Activated T-helper 1 cell treated with Interleukin-2 at 50 U/mL for 16 hours (primary cell): ENCODE measurements at places on chromosomes 7 and 10.

DNA sequence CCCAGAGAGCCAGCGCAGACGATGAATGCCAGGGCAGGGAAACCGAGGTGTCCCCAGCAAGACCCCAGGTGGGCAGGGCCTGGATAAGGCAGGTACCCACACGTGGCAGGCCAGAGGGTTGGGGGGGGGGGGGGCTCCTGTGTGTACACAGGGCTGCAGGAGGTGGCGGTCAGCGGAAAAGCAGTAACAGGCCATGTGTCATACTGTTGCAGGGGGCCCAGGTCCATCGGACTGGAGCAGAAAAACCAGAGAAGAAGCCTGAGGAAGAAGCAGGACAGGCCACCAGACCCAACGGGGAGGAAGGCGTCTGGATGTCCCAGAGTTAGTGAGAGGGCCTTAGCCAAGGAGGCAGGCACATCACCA is 116.3 kb downstream of the MAD1L1 start:
- no peak for DNase-seq

GRCh38 chr7:80524693-80525092 is 12.8 kb upstream of the GNAT3 start:
- DNase-seq, result no peak

DNA sequence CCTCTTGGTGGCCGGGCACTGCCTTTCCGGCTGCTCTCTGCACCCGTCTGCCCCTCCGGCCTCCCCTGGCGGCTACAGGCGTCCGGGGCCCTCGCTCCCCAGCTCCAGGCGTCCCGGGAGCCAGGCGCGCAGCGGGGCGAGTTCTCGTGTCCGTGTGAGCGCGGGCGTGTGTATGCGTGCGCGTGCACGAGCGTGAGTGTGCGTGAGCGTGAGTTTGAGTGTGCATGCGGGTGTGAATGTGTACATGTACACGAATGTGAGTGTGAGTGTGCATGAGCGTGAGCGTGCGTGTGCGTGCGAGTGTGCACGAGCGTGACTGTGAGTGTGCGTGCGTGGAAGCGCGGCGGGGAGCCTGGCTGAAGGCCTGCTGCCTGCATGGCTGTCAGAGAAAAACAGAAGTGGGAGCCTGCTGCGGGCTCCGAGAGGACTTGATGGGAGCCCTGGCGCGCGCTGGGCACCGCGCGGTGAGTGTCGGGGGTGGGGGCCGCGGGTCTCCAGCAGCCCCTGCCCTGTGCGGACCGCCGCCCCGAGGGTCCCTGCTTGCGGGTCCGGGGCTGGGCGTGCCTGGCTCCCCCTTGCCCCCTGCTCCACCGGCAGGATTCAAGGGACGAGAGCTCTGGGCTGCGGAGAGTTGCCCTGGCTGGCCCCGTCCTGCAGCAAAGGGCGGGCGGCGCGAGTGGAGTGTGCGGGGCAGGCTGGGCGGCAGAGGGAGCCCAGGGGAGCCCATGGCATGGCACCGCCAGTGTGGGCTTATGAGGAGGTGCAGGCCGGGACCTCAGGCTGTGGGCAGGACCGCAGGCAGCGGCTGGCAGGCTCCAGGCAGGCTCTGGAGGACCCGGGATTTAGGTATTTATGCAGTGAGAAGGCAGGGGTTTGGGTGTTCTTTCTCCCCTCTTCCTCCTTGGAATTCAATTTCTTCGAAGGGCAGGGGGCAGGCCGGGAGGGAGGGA is 75.8 kb upstream of the EN2 start:
- DNase-seq, result no peak

- no peak for DNase-seq
Observed at GRCh38 chr7:85602196-85602595, 415.3 kb upstream of the SEMA3D start.

GRCh38 chr10:117417196-117417595 is 42.0 kb upstream of the PDZD8 start:
- DNase-seq, result no peak

- no peak for DNase-seq
Observed at GRCh38 chr7:40538281-40538680, 403.5 kb downstream of the SUGCT start.

DNA sequence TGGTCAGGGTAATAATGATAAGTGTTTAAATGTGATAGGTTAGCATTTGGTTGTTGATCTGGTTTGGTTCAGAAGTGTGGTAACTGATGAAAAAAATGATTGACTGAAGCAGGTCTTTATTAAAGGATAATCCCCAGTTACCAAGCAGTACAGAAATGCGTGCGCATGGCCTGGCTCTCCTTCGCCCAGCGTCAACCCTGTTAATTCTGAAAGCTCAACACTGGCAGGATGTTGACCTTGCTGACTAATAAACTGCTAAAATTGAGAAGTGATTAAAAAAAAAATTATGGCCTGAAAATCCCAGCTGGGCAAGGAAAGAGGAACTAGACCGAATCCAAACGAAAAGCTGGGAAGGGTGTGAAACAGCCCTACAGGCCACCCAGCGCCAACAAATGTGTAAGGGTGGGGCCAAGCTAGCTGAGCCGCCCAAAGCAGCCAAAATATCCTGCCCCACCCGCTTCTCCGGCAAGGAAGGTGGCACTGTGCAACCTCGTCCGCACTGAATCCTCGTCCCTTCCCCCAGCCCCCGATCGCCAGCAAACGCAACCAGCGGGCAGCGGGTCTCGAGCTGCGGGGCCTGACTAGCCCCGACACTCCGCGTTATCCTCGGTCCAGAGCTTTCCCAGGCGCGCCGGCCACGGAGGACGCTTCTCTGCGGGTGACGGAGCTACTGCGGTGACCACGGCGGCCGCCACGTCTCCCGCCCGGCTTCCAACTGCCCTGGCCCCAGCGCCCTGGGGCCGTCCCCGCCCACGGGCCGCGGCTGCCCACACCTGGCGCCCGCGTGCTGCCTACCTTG is 561 bp downstream of the SHTN1 start:
- DNase-seq, result no peak

DNA sequence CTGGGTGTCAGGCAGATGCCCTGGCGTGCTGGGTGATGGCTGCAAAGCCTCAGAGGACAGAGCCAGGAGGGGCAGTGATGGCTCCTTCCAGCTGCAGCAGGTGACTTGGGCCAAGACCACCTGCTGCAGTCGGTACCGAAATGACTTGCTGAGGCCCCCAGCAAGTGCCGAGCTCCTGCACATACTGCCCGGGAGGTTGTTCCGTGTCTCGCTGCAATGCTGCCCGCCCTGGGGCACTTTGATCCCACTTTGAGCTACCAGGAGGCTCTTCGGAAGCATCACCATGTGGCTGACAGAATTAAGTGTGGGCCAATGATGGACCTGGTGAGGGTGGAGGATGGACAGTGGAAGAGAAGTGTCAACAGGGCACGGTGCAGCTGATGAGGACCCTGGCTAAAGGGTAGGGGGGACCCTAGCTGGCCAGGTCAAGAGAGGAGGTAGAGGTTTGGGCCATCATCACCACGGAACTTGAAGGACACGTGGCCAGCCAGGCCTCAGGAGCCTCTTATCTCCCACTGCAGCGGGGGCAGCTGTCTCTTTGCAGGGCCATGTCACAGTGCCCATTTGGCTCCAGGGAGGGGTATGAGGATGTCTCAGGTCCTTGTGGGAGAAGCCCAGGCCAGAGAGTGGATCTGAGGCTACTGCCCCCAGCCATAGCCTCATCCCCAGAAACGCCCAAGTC is 51.1 kb upstream of the NANOS1 start:
- DNase-seq, result no peak

DNA sequence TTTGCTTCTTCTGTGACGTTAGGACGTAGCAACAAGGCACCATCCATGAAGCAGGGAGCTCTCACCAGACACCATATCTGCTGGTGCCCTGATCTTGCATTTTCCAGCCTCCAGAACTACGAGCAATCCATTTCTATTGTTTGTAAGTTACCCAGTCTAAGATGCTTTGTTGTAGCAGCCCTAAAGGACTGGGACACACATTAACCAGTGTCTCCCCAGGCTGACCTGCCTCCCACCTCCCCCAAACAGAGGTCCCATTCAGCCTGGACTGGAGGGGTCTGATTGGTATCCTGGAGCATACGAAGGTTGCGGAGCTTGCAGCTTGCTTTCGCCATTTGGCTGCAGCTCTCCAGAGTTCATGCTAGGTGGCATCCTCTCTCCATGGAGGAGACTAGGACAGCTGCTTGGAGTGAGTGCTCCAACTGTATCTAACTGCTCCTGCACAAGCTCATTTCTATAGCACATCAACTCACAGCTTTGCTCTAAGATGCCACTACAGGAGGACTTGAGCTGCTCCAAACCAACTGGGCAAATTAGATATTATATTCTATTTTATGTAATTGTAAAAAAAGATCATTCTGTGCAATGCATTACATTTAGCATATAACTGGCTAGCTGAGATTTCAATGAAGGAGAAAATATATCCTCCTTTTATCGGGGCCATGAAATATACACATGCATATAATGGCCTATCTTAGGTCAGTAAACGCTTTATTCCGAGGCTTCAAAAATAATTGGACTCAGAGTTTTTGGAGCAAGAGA is 8.0 kb upstream of the GRK5 start:
- DNase-seq, result no peak

GRCh38 chr7:8500286-8500685 is 66.9 kb downstream of the NXPH1 start:
- no peak for DNase-seq

- no peak for DNase-seq
Observed at GRCh38 chr7:101820703-101821102, 3.3 kb downstream of the CUX1 start.

DNA sequence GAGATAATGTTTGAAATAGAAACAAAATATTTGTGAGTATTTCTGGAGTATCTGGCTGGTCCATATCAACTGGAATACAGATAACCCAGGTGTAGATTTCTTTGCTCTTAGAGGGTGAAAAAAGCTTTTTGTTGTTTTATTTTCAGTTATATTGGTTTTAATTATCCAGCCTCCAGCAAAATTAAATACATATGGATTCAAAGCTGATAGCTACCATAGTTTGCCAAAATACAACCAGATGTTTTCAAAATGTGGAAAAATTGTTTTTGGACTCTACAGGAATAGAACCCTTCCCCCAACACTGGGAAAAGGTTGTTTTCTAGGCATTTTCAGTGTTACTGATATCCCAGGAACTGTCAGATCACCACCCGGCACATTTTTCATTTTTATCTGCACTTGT is 30.1 kb downstream of the LRRC17 start:
- DNase-seq, result no peak

DNA sequence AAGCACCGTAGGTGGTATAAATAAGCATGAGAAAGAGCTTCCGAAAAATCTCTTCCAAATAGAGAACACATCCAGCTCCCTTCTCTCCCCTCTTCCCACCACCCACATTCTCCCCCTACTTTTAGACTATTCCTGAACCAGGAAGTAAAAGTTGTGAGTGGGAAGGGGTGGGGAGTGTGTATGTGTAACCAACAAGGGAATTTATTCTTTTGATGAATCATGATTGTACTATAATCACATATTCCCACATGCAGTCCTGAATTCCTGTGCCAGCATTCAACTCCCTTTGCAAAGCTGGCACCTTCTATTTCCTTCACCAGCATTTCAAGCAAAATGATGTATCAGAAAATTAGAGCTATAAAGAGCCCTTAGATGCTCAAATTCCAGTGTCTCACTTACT is 230.6 kb upstream of the CHRM2 start:
- no peak for DNase-seq

- DNase-seq, result no peak
Observed at GRCh38 chr7:41439515-41439879, 263.4 kb downstream of the INHBA start.

GRCh38 chr7:4156190-4156589 is 525.9 kb upstream of the FOXK1 start:
- no peak for DNase-seq

GRCh38 chr10:18238870-18239485 is 98.8 kb downstream of the CACNB2 start:
- no peak for DNase-seq

GRCh38 chr10:35735412-35735811 is 93.3 kb upstream of the FZD8 start:
- no peak for DNase-seq

DNA sequence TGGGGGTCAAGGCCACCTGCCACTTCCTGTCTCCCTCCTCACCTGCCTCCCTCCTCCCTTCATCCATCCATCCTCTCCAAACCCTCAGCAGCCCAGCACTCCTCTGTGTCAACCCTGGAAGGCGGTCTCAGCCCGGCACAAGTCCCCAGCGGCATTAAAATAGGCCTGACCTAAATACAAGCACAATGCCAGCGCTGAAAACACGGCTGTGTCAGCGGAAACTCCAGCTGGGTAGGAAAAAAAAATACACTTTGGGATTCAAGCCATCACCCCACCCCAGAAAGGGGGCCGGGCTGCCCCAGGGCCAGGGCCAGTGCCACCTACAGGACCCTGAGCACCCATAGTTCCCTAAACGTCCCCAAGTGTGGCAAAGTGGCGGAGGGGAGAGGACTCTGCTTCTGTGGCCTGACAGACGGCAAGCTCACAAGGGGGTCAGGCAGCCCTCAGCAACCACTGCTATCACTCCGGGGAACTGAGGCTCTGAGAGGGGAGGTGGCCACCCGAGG is 22.7 kb upstream of the GTF2IRD1 start:
- no peak for DNase-seq

GRCh38 chr10:112951359-112952281 is 1.6 kb downstream of the TCF7L2 start:
- peak; percentile 1 for DNase-seq

GRCh38 chr10:109977382-109977806 is 30.4 kb upstream of the ADD3 start:
- no peak for DNase-seq

DNA sequence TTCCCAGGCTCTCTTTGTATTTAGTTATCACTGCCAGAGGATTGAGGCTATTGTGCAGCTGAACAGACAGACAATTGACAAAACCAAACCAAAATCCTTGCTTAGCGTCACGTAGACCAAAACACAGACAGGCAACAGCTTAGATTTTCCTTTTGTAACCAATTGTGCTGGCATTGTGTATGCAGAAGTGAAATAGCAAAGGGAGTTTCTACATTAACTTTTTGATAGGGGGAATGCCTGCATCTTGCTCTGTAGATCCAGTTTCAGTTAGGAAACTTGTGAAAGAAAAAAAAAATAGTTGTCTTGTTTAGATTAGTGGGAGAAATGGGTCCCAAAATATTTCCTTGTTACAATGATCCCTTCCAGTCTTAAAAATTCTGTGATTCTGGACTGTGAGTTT is 333.8 kb downstream of the BBS9 start:
- DNase-seq, result no peak

DNA sequence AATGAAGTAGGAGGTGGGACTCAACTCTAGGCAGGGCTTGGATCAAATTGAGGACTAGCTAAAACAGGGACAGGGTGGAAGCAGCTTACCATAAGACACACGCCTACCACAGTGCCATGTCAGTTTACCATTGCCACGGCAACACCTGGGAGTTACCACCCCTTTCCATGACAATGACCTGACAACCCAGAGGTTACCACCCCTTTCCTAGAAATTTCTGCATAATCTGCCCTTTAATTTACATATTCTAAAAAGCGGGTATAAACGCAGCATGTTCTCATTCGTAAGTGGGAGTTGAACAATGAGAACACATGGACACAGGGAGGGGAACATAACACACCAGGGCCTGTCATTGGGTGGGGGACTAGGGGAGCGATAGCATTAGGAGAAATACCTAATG is 72.7 kb downstream of the GCC1 start:
- DNase-seq, result no peak
